ENCODE measurements at places on chromosomes 6 and 20. TPM values are rescaled to one million over a fixed set of nuclear protein-coding genes. Genes with fewer than 3 reads are reported as not detected.

The MAFB gene
- polyA plus RNA-seq: 45.9 TPM

The DEFB132 gene
- polyA plus RNA-seq: 1.2 TPM

The TMEM242 gene
- polyA plus RNA-seq: 4.8 TPM

The GDAP1L1 gene
- not detected for polyA plus RNA-seq

The WFDC2 gene
- 9.2 TPM for polyA plus RNA-seq
